Naive thymus-derived CD8-positive, alpha-beta T cell (primary cell): ENCODE measurements at places on chromosomes 7 and 10.

GRCh38 chr10:132624847-132625471 lies 87.4 kb downstream of the INPP5A start:
- DNase-seq: no peak

DNA sequence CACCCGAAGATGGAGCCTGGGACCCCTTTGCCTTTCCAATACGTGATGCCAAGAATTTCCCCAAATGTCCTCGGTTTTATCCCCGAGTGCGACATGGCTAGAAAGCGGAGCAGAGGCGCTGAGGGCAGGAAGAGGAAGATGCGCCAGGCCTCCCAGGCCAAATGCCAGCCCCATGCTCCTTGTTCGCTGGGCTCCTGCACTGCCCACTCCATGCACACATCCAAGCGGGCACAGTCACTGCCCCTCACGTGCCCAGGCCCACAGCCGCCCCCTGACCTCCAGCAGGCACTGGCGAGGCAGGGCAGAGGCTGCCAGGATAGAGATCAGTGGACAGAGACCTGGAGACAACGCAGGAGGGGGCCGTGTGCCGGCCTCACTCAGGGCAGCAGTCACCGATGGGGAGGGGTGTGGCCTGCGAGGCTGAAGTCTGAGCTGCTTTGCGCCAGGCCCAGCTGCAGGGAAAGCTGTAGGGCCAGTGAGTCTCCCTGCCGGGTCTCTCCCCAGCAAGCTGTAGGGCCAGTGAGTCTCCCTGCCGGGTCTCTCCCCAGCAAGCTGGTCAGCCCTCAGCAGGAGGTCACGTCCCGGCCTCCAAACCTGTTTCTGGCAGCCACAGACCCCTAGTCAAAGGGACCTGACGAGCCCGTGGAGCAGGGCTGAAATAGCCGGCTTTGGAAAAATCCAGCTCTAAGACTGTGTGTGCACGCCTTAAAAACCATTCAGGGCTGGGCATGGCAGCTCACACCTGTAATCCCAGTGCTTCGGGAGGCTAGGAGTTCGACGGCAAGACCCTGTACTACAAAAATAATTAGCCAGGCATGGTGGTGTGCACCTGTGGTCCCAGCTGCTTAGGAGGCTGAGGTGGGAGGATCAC lies 100.6 kb upstream of the DIP2C start:
- DNase-seq: no peak

DNA sequence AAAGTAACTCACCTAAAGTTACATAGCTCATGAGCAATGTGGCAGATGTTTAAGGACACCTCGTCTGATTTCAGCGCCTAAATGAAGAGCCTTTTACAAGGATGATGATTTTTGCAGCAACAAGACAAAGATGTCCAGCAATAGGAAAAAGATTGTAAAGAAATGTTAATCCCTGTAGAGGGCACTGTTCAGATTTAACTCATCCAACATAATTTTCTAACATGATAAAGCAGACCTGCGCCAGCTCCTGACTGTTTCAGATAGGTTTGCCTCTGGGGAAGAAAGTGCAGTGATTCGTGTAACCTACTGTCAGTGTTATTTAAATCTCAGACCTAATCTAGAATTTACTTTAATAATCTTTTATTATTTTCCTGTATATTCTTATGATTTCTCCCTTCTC lies 595.2 kb downstream of the AUTS2 start:
- DNase-seq: peak; percentile 21

- DNase-seq: no peak
Observed at GRCh38 chr10:42972946-42973345, 103.9 kb upstream of the RET start.

- no peak for DNase-seq
Observed at GRCh38 chr10:11638055-11638698, 26.7 kb upstream of the USP6NL start.

- DNase-seq: peak; percentile 30
Observed at GRCh38 chr7:21944616-21945453, 864 bp downstream of the CDCA7L start.

DNA sequence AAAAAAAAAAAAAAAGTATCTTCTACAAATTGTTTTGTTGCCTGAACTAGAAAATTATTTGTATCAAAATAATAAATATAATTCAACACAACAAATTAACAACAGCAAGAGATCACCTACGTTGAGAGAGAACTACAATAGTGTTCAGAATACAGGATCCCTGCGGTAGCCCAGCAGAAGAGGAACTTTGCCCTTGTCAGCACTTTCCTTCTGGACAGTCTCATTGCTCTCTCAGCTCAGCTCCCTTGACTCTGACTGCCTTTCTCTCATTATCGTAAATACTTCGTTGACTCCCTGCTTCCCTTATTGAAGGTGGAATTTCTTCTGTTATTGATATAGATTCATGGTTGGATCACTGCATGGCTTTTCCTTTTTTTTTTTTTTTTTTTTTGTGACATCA lies 469.5 kb upstream of the VSTM2A start:
- no peak for DNase-seq

DNA sequence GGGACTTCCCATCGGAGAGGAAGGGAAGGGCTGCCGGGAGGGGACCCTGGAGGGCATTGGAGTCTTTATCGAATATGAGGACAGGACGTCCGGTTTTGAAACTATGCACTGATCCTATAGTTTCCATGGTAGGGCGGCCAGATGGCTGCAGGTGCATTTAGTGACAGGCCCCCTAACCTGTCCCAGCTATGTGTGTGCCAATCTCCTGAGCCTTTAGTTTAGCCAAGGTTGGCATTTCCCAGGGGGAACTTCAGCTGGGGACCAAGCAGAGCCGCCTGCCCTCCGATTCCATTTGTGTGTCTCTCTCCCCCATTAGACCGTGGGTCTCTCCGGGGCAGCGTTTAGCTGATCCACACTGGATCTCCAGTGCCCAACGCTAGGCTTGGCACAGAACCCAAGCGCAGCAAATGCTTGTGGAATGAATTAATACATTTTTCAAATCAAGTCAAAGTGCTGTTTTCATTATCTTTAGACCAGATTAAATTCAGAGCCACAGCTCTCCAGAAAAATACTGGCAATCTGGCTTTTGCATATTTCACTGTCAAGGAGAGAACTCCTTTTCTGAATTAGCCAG lies 19.9 kb downstream of the TMEM270 start:
- no peak for DNase-seq

DNA sequence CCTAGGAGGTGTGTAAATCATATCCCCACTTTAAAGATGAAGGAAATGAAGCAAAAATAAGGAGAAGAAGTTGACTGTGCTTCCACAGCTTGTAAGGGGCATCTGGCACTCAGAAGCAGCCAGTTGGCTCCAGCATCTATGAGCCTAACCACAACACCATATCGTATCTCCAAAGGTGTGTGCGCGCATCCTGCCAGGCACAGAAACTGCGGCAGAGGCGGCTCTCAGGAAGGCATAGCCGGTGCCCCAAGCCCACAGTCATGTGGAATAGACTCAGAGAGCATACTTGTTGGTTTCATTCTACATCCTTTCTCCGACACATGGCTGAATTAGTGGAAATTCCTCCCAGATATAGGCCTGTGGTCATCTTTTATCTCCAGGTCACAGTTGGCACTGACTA lies 423.9 kb downstream of the CALN1 start:
- no peak for DNase-seq

GRCh38 chr10:10160821-10161312 lies 856.8 kb upstream of the CELF2 start:
- DNase-seq: no peak

DNA sequence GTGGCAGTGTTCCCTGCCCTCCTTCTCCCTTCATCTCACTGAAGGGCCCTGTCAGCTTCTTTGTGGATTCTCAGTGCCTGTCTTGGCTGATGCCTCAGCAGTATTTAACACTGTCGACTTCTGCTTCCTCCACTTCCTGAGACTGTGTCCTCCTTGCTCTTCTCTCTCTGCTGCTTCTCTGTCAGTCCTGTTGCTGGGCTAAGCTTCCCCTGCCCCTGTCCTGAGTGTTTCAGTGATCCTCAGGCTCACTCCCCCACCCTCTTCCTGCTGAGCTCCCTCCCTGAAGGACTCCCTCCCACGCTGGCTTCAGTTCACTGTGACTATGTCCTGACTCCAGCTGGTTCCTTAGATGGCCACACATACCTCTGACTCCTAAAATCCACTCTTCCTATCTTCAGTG lies 64.9 kb downstream of the CREM start:
- no peak for DNase-seq

DNA sequence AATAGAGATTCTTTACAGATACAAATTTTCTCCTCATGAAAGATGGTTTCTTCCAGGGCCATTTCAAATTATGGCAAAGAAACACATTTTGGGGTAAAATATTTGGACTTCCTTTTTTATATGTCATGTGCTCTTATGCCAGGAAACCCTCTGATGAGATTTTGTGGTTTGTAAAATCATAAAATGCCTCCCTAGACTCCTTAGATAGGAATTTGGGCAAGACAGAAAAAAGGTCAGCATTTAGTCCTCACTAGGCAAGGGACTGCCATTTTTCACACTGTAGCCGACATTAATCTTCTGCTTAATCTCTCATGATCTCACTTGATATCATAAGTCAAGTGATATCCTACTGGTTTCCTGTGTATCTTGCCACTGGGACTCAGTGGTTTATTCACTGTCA lies 286.4 kb downstream of the ARHGAP12 start:
- DNase-seq: no peak

GRCh38 chr7:101856473-101857357 lies 39.3 kb downstream of the CUX1 start:
- peak; percentile 69 for DNase-seq

- DNase-seq: peak; percentile 72
Observed at GRCh38 chr7:135557455-135558336, at the start of gene NUP205. Gene NUP205 (plus strand): TSS chr7:135557917. CDS start chr7:135557945, 28 bp downstream.

DNA sequence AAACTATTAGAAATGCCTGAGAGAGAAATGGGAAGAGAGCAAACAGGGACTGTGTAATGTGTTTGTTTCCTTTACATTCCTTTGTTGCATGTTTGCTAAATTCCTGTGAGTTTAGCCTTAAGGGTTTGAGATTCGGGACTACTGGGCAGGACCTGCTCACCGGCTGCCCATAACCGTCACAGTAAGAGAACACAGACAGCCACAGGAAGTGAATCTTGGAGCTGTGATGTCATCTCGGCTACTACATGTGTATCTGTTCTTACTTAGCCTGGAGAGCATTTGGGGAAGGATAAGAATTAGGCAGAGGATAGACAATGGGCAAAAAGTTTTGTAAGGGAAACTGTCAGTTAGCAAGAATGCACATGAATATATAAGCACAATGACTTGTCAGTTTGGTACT lies 485.1 kb upstream of the KLF6 start:
- DNase-seq: no peak

GRCh38 chr7:1922870-1923236 lies 252.8 kb downstream of the ELFN1 start:
- DNase-seq: no peak

DNA sequence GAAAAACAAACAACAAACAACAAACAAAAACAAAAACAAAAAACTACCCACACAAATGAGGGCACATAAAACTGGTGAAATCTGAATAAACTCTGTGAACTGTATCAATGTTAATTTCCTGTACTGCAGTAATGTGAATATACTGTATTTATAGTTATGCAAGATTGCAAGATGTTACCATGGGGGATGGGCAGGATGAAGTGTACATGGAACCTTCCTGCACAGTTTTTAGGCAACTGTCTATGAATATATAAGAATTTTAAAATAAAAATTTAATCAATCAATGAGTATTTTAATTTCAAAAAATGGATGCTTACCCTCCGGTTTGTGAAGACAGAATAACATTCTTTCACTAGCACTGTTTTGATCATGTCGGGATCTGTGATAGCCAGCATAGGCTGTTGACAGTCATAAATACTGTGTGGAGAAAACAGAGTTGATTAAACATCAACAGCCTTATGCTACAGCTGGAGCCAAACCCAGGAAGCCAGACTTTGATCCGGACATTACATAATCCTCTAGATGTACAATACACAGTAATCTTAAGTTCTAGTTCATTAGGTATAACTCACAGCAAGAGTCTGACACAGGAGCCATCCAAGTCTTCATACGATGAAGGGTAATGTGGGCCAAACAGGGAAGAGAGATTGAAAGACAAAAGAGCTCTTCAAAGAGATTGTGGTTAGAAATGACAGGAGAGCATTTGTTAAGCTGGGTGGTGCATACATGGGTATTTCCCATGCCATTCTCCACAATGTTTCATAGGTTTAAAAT lies 14.8 kb downstream of the CYP3A7 start:
- no peak for DNase-seq

DNA sequence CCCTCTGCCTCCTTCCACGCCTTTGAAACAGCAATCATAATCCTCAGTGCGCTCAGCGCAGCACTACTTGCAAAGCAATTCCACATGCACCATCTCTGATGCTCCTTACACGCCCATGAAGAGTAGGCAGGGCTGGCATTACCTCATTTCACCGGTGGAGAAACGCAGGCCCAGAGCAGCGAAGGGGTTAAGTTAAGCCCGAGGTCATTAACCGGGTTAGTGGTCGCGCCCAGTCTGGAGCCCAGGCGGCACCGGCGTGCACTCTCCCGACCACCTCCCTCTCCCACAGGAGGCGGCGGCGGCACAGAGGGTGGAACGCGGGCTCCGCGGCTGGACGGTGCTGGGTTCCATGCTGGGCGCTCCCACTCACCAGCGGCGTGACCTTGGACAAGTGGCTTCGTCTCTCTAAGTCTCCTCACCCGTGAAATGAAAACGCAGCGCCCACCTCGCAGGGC lies 515 bp downstream of the FASTK start:
- DNase-seq: no peak

DNA sequence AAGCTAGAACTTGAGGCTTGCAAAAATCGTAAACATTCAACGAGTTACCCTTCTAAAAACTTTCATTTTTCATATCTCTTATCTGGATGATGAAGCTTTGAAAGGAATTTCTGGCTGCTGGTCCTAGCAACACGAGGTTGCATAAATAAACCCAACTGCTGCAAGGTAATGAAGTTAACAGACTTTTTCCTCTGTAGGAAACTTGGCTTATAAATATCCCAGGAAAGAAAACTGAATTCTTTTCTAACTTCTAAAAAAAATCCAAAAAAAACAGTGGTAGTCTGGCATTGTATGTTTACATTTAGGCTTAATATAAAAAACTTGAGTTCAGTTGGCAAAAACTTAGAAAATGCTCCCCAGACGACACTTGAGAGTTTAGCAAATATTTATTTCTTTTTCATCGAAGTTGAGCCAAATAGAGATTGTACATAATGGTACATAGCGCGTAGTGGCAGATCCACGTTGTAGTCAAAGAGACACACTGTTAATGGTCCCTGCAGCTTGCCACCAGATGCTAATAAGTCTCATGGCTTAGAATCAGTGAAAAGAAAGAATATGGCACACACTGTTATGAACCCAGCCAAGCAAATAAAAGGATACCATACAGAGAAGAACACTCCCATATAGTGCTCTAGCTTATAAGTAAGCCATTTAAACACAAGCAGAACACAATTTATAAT lies 200.3 kb upstream of the PCLO start:
- no peak for DNase-seq

DNA sequence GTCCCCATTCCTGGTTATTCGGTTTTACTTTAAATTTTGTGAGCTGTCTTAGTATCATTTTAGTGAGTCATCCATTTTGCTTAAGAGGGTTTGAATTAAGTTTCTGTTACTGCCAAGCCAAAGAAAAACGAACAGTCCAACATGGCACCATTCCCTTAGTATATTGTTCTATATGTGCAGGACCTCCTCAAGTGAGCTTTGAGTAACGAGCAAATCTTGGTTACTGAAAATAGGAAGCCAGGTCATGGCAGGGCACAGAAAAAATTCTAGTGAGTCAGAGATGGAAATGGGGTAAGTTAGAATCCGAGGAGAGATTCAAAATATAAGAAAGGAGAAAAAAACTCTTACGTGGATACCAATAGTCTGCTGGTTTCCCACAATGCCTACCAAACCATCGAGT lies 292.9 kb downstream of the BAMBI start:
- no peak for DNase-seq
